Stimulated activated CD4-positive, alpha-beta T cell treated with anti-CD3 and anti-CD28 coated beads, Interleukin-15, amount 100 ng/mL, for 24 hours (primary cell): ENCODE measurements at places on chromosomes 16 and 17.

DNA sequence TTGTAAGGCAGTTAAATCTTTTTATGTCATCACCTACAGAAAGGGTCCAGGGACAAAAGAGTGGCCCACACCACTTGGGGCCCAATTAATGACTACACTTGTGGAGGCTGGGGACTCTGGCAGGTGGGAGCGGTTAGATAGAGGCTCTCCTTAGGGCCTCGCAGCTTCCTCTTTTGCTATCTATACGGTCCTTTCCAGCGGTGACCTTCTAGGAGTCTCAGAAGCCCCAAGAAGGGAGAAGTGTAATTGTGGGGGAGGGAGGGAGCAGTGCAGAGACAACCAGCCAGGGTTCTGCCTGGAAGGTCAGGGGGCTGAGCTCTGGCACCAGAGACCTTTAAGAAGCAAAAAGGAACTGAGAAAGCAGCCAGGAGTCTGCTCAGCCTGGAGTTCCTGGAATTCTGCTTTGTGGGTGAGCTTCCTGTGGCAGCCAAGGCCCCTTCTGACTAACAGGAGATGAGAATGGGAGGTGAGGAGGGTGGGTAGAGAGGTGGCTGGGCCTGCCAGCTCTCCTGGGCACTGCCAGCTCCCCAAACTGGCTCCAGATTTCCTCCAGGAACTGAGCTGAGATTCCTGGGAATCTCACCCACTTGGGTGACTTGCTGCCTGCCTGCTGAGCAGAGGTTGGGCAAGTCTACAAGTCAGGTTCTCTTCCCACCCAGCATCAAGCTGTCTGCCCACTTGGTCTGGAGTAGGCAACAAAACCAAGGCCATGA, 16.3 kb upstream of the MAP3K14 start:
- no peak for DNase-seq

DNA sequence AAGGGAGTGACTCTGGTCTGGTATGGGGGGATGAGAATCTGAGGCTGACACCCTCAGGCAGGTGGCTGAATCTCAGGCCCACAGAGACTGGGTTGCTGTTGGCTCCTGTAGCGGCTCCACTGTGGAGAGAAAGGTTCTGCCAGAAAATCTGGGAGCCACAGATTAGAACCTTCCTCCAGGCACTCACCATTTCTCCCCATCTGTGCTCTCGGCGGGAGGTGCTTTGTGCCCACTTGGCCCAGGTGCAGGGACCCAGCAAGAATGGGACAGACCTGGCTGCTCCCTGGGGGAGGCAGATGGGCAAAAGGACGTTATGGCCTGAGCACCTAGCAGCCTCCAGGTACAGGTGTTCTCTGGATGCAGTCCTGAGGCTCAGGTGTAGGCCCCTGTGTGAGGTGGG, 20.1 kb downstream of the RAB11FIP3 start:
- DNase-seq = no peak

GRCh38 chr17:61389670-61390478, 9.8 kb upstream of the TBX2 start:
- DNase-seq = peak; percentile 69

- DNase-seq = no peak
Measured at GRCh38 chr17:9242983-9243382, 221.7 kb downstream of the NTN1 start.

DNA sequence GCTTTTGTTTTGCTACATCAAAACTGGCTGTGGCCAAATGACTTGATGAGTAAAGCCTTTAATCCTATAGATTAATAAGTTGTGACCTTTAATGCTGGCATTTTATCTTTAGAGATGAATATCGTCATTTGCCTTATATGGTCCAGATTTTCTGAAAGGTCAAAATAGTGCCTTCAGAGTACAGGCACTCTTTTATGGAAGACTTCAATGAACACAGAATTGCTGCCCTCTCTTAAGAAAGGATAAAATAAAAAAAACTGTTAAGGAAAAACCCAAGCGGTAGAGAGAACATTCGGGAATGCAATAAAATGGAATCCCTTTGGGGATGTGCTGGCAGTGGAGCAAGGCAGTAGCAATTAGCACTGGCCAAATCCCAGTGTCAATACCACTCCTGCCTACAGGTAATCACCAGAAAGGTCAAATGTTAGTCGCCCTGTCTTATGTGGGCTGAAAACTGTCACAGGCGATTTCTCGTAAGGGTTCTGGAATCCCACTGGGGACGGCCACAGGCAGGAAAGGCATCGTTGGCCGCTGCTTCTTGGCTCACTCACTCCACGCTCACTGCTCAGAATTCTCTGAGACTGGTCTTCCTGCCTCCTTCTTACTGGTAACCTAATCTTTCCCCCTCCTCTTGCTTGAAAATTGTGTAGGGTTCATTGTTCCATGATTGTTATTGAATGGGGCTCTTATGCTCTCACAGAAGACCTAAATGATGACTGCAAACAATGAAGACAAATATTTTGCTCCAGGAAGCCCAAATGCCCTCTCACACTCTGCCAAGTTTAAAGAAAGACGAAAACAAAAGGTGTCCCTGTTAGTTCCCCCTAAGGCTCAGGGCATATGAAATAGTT, 45.4 kb upstream of the HSBP1 start:
- DNase-seq = no peak

GRCh38 chr16:2948807-2949704, 15.0 kb upstream of the KREMEN2 start:
- no peak for DNase-seq

GRCh38 chr17:44197980-44198720, 1.5 kb downstream of the ATXN7L3 start:
- DNase-seq = peak; percentile 55

GRCh38 chr16:2091547-2092255, 43.9 kb downstream of the TSC2 start:
- no peak for DNase-seq

DNA sequence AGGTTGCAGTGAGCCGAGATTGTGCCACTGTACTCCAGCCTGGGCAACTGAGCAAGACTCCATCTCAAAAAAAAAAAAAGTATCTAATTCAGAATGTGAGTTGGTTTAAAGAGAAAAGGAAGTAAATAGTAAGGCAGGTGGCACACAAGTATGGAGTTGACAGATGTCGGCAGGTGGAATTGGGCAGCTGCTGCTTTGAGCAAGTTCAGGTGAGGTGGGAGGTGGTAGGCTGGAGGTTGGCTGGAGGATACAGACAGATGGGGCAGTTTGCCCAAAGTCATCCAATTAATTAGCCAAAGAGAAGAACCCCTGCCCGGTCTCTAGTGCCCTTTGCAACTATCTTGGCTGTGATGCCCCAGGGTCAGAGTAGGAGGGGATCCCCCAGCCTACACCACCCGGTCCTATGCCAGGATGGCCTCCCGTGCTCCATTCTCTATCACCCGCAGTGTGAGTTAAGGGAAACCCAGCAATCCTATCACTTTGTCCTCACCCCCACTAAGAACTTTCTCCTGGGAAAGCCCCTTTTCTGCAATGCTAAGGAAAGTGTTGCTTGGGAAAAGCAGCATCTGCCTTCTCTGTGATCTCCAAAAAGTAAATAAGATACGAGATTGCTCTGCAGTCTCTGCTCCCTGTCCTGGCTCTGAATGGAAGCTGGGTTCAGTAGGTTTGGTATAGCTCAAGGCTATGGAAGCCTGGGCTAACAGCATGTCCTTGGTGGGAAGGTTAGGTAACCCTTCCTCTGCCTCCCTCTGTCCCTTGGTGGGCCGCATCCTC, 32.2 kb downstream of the SLC12A3 start:
- no peak for DNase-seq

DNA sequence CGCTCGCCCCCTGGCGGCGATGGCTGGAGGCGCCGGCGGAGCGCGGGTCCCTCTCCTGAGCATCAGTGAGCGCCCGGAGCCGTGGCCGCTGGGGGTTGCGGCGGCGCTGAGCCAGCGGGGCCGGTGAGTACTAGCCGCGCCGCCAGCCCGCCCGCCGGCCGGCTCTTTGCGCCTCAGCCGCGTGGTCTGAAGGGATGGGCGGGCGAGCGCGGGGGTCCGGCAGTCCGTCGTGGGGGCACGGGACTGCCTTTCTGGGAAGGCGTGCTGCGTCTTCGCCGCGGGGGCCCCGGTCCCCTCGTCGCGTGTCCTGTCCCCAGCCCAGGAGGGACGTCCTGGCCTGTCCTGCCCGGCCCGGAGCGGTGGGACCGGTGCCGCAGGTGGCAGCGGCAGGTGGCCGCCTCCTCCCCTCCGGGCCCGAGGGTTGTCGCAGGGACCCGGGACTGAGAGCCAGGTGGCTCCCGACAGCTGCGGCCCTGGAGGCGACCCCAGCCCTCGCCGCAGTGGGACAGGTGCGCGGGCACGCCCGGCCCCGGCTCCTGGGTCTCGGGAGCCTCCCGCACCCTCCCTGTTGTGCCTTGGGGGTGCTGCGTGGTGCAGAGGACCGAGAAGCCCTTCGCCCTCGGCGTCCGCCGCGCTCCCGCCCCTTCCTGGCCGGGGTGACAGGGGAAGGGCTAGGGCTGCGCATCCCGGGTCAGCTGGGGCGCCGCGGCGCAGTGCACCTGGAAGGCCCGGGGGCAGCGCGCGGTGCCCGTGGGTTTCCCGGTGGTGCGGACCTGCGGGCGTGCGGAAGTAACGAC, at the start of gene SPECC1:
TSS of gene SPECC1 (plus strand) at position 58 of the 797 bp plus-strand sequence. CDS start 87,293 bp downstream, outside the sequence.
- peak; percentile 87 for DNase-seq

DNA sequence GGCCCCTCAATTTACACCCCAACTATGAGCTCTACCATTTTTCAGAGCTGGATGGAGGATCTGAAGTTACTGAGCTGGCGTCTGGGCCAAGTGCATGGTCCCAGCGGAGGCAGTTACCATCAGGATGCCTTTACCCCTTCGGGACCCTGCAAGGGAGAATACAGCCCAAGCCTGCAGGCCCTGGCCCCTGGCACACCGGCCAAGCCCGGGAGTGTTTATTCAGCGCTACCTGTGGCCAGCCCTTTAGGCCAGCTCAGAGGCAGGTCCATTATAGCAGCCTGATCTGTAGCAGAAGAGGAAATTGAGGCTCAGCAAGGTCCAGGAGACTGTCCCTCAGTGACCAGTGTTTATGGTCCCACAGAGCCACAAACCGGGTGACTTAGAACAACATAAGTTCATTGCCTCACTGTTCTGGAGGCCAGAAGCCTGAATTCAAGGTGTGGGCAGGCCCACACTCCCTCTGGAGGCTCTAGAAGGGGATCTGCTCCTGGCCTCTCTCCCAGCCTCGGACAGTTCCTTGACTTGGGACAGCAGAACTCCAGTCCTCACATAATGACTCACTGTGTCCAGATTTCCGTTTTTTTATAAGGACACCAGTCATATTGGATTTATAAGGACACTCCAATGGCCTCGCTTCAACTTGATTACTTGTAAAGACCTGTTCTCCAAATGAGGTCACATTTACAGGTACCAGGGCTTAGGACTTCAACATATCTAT, 8.8 kb downstream of the SEC14L5 start:
- DNase-seq = no peak

GRCh38 chr17:8467527-8467926, 31.8 kb downstream of the NDEL1 start:
- DNase-seq = no peak

DNA sequence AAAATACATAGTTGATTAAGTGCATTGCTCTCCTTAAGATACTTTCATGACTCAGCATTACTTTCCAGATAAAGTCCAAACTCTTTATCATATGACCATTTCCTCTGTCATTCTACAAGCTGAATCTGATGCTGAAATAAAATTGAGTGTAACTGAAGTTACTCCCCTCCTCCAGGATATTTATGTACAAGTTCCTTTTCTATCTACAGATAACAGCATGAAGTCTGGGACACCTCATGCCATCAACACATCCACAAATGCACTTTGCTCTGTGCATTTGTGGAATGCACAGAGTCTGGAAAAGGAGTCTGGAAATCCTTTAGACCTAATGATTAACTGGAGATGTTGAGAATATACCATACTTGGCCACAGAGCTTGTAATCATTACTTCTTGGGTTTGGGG, 60.5 kb downstream of the ACSM2B start:
- no peak for DNase-seq

GRCh38 chr17:15289285-15290183, 24.4 kb upstream of the PMP22 start:
- no peak for DNase-seq

- DNase-seq = no peak
Measured at GRCh38 chr17:29958947-29959657, 17.7 kb downstream of the EFCAB5 start.

GRCh38 chr16:30485818-30486436, 13.4 kb downstream of the ITGAL start:
- no peak for DNase-seq

DNA sequence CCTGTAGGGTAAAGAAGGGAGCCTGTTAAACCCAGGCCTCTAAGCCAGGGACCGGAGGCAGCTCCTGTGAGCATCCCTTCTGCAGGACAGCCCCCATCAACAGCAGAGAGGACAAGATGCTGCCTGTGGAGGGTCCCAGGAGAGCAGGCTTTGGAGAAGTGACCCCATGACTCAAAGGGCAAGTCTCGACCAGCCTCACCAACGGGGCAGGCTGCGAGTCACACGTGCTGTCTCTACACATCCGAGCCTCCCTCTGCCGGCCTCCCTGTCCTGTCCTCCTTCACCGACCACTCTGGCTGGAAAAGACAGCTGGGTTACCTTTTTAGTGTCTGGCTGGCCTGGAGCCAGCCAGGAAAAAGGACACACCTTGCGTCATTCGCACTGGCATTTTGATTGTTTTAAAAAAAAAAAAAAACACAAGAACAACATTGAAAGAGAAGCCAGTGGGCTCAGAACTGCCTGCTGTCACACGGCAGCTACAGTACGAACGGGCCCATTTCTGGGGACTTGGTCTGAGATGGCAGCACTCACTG, 74.5 kb upstream of the RCVRN start:
- DNase-seq = no peak

DNA sequence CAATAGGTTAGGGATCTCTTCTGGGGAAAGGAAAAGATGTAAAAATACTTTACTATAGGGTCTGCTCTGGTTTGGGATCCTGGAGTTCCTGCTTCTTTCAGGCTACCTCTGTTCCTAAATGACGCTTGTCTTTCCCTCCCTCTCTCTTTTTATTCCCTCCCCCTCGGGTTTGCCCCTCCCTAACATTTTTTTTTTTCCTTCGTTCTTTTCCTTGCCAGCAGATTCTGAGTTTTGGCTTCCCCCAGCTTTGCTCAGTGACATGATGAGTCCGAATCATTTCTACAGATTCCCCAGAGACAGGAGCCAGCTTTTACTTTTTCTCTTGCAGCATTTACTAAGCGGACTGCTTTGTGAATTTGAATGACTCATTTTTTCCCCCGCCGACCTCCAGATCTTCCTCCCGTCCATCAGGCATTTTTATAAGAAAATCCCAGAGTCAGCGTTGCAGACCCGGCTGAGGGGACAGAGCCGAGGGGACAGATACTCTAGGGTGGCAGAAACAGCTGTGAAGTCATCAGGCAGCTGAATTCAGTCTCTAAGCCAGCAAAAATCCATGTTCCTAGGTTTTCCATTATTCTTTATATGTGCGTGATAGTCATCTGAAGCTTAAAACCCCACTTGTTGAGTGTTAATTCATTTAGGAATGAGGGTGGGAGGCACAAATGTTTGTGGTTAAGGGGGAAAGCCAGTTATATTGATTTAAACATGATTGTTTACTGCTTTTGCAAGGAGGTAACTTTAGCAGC, at the start of gene TMEM100:
TSS of gene TMEM100 (minus strand) at position 123 of the 746 bp plus-strand sequence. CDS start 1,794 bp downstream, outside the sequence.
- no peak for DNase-seq
